Putamen (tissue), 1 donor: ENCODE measurements at places on chromosomes 4 and X.
A peak's percentile ranks its signal among the peaks of the same experiment; 100 is the strongest.

- peak; percentile 40 for DNase-seq
Observed at GRCh38 chr4:155759372-155760252, 791 bp downstream of the GUCY1B1 start.

- no peak for DNase-seq
Observed at GRCh38 chrX:31061091-31061490, 10.8 kb downstream of the FTHL17 start.

- no peak for DNase-seq
Observed at GRCh38 chr4:3388471-3389232, 53.1 kb upstream of the HGFAC start.

GRCh38 chr4:184489771-184490170 lies 15.4 kb upstream of the IRF2 start:
- no peak for DNase-seq

- DNase-seq = no peak
Observed at GRCh38 chr4:184848510-184848909, 22.7 kb upstream of the ACSL1 start.

- DNase-seq = no peak
Observed at GRCh38 chr4:94813221-94813620, 55.5 kb downstream of the BMPR1B start.
